ENCODE measurements at places on chromosomes 1 and 21.
A peak's percentile ranks its signal among the peaks of the same experiment; 100 is the strongest.

- DNase-seq, result no peak
Measured at GRCh38 chr1:24437631-24438396, 22.2 kb downstream of the NIPAL3 start.

- peak; percentile 18 for DNase-seq
Measured at GRCh38 chr1:246587606-246588005, 21.4 kb downstream of the CNST start.

DNA sequence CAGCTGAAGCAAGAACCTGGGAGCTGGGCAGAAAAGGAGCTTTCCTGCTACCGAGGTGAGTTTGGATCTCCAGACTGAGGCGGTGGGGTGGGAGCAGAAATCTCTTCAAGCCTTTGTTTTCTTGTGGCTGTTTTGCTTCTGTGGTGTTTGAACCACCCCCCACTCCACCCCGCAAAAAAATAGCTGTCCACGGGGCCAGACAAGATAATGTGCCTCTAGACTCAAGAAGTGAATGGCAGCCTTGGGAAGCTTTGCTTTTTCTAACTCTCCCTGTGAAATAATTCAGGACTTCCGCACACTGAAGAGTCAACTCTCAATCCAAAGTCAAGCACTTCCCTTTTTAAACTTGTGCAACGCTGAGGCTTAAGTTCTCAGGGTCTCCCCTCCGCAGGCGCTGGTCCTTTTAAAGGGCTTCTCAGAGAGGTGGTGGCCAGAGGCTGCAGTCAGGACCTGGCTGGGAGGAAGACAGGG lies 159.6 kb upstream of the COA6 start:
- DNase-seq, result no peak

- no peak for DNase-seq
Measured at GRCh38 chr21:30515681-30516080, 13.7 kb upstream of the KRTAP19-5 start.

DNA sequence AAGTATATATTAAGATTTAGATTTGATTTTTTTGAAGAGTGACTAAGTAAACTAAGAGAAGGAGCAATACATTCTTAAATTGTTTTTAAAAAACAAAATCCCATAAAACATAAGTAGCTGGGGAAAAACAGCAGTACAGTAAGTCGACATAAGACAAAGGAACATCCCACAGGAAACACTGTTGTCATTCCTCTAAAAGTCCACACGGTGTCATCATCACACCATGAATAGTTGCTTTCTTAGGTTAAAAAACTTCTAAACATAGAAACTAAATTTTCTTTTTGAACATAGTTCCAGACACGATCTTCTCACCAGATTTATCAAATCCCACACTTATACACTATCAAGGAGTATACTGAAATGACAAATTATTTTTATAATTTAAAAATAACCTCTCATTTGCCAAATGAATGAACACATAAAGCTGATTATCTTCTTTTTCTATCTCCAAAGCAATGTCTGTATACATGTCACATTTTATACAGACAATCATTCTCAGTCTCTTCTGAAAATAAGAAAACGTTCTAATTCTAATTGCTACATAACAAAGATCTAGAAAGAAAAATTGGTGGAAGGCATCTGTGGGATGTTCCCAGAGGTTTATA lies 15.8 kb downstream of the ODF2L start:
- peak; percentile 79 for DNase-seq

- DNase-seq, result peak; percentile 82
Measured at GRCh38 chr1:100921110-100921706, 25.3 kb downstream of the SLC30A7 start.

- no peak for DNase-seq
Measured at GRCh38 chr21:33411949-33412430, 8.8 kb downstream of the IFNGR2 start.

DNA sequence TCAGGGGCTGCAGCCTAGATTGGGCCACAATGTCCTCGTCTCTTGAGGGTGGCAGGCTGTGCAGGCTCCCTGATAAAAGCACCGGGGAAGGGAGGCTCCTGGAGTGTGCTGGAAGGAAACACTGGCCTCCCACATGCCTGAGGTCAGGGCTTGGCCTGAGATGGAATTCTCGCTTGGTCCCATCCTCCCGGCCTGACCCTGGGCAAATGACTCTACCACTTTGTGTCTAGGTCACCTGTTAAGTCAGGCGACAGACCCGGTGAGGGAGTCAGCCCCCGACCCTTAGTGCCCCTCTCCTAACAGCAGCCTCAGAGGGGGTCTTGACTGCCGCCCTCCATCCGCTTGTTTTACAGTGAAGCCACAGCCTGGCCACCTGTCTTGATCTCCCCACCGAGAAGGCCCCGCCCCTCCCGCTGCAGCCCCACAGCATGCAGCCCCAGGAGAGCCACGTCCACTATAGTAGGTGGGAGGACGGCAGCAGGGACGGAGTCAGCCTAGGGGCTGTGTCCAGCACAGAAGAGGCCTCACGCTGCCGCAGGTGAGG lies 2.5 kb downstream of the SMIM1 start:
- DNase-seq, result peak; percentile 97

DNA sequence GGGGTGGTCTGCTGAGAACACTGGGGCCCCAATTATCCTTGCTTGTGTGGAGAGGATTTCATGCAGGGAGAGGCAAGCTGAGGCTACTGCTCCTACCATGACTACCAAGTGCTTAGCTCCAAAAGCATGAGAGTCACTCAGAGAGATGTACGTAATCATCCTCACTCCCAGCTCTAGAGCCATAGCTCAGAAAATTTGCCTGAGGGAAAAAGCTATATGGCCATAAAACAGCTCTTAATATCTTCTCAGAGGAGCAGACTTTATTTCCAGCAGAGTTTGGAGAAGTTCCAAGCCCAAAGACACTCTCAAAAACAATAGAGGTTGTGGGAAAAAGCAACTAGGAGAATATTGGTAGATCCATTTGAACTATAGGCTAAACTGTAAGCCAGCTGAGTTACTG lies 106.4 kb upstream of the PBX1 start:
- DNase-seq, result no peak

DNA sequence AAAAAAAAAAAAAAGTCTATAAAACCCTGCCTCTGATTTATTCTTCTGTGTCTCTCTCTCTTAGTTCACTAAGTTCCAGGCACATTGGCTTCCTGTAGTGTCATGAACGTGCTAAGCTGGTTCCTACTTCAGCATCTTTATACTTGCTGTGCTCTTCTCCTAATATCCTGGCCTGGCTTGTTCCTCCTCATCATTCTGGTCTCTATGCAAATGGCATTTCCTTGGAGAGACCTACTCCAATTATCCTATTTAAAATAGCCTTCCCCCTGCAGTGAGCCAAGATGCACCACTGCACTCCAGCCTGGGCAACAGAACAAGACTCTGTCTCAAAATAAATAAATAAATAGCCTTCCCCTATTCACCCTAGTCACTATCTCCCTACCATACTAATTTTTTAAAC lies 9.7 kb upstream of the CLCC1 start:
- no peak for DNase-seq

DNA sequence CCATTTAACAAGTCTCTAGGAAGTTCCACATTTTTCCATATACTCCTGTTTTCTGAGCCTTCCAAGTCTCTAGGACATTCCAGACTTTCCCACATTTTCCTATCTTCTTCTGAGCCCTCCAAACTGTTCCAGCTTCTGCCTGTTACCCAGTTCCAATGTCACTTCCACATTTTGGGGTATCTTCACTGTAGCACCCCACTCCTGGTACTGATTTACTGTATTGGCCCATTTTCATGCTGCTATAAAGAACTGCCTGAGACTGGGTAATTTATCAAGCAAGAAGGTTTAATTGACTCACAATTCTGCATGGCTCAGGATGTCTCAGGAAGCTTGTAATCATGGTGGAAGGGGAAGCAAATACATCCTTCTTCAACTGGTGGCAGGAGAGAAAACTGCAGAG lies 285.0 kb downstream of the LRRIQ3 start:
- DNase-seq, result no peak

GRCh38 chr1:205325334-205325884 lies 3.9 kb upstream of the NUAK2 start:
- peak; percentile 40 for DNase-seq

GRCh38 chr1:169106921-169107602 lies 572 bp downstream of the ATP1B1 start:
- peak; percentile 61 for DNase-seq

DNA sequence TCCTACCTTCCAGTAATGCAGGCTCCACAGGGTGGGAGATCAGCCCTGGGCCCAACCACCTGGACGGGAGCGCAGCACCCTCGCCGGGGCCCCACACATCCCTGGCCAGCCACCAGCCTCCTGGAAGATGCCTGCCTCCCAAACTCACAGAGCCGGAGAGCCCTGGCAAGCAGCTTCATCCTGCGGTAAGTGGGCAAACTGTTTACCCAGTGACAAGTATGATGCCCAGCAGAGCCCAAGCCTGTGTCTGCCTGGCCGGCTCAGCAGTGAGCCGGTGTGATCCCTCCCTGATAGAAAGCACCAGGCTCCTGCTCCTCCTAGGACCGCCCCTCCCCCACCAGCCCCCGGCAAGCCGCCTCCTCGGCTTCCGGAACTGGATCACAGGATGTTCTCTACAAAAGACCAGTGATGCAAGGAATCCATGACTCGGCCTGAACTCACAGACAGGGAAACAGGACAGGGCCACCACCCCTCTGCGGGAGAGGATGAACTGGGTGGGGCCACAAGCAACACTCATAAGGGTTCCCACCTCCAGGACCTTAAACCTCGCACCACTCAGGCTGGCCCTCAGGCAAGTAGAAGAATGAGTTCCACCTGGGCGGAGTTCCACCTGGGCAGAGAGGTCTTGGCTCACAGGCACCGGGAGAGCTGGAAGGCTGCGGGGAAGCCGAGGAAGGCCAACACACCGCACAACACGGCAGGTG lies 7.9 kb downstream of the ACOT7 start:
- no peak for DNase-seq

GRCh38 chr1:163414778-163415177 lies 93.0 kb downstream of the NUF2 start:
- DNase-seq, result no peak

- no peak for DNase-seq
Measured at GRCh38 chr1:49424782-49425181, 599.0 kb downstream of the AGBL4 start.

DNA sequence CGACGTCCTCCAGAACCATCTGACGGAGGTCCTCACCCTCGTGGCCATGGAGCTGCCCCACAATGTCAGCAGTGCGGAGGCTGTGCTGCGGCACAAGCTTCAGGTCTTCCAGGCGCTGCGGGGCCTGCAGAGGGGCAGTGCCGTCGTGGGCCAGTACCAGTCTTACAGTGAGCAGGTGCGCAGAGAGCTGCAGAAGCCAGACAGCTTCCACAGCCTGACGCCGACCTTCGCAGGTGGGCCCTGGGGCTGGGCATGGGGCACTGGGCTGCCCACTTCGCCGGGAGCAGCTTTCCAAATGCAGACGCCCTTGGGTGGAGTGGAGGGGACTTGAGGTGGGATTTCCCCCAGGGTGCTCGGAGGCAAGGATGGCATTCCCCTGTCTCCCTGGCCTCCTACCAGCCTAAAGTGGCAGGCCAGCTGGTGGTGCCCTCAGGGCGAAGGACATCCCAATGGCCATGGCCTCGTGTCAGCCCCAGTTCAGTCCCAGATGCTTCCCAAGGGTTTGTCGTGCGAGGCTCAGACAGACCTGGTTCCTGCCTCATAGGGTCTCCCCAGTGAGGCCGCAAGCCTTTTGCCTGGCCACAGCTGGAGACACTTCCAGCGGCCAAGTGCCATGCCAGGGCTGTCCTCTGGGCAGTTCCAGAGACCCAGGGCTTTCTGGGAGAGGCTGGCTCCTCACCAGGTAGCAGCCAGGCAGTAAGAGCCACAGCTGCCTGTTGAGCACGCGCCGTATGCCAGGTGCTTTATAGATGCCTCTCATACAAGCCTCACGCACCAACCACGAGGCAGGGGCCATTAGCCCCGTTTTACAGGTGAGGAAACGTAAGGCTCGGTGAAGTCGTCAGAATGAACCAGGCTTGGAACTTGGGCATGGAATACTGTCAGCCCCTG lies 27.8 kb downstream of the H6PD start:
- no peak for DNase-seq

DNA sequence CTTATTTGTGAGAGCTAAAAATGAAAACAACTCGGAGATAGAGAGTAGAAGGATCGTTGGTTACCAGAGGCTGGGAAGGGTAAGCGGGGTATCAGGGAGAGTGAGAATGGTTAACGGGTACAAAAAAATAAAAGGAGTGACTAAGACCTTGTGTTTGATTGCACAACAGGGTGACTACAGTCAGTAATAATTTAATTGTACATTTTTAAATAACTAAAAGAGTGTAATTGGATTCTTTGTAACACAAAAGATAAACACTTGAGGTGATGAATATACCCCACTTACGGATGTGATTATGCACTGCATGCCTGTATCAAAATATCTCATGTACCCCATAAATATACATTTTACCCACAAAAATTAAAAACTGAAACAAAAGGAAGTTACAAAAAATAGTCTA lies 29.4 kb downstream of the FOXJ3 start:
- DNase-seq, result no peak

- DNase-seq, result no peak
Measured at GRCh38 chr1:183306317-183307042, 111.7 kb downstream of the NMNAT2 start.

DNA sequence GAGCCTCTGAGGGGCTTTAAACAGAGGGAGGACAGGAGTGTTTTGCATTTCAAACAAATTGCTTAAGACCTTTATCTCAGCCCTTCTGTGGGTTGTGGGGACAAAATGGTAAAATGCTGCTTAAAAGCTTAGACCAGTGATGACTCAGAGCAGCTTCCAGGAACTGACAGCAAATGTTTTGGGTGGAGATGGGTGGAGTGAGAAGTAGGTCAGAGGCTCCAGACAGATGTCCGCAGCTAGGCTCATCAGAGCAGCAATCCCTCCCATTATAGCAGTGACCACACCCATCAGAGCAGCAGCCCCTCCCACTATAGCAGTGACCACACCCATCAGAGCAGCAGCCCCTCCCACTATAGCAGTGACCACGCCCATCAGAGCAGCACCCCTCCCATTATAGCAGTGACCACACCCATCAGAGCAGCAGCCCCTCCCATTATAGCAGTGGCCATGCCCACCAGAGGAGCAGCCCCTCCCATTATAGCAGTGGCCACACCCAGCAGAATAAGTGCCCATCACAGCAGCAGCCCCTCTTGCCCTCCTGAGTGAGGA lies 532.2 kb downstream of the MATN1 start:
- DNase-seq, result peak; percentile 93

- DNase-seq, result no peak
Measured at GRCh38 chr1:198841477-198841876, 202.6 kb downstream of the PTPRC start.

GRCh38 chr21:37119421-37120218 lies 46.6 kb downstream of the TTC3 start:
- DNase-seq, result no peak

Measured in erythroblast (primary cell).